ENCODE measurements at places on chromosomes 11 and 22.

- DNase-seq = no peak
Observed at GRCh38 chr11:62439785-62440602, 21.2 kb downstream of the SCGB1A1 start.

DNA sequence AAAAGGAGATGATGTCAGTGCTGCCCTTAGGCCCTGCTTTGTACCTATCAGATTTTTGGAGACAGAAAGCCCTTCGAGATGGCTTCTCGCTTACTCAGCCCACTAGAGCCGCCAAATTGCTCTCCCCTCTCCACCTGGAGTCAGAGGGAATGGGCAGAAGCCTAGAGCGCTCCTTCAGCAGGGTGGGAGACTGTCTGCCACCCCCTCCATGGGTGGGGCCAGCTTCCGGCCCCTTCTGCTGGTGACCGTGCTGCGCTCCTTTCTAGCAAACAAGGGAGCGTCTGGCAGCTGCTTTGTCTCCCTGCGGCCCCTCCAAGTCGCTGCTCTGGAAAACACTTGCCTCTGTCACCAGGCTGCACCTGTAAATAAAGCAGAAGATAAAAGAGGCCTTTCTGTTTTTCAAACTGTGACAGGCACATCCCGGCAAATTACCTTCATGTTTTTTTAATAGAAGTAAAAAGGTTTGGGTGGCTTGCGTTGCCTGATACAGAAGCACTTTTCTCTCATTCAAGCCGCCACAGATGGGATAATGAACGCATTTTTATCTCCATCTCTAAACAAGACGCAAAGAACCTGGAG lies 145.7 kb upstream of the NECTIN1 start:
- no peak for DNase-seq

DNA sequence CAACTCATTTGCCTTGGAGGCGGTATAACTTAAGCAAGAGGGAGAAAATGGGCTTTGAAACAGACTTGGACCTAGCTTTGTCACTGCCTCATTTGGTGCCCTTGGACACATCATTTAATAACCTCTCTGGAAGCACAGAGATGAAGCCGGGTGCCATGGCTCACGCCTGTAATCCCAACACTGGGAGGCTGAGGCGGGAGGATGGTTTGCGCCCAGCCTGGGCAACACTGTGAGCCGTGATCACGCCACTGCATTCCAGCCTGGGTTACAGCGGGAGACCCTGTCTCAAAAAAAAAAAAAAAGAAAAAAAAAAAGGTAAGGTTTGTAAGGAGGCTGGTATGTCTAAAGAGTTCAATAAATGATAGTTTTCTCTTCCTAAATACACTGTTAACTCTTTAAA lies 806 bp downstream of the COA4 start:
- DNase-seq = no peak

- no peak for DNase-seq
Observed at GRCh38 chr22:32579529-32580220, 105.1 kb downstream of the FBXO7 start.

GRCh38 chr11:110303414-110303826 lies 7.0 kb upstream of the RDX start:
- no peak for DNase-seq

DNA sequence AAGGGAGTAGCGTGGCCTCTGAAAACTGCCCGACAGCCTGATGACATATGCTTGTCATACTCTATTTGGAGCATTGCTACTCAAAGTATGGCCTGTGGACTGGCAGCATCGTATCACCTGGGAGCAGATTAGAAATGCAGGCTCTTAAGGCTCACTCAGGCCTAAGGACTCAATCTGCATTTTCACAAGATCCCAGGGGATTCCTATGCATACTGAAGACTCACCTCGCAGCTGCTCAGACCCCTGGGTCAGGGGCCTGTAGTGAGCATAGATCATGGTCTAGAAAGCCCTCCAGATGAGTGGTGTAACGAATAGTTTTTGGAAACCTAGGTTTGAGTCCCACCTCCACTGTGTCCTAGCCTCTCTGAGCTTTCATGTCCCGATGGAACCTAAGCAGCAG lies 126.3 kb downstream of the FEZ1 start:
- DNase-seq = no peak

- no peak for DNase-seq
Observed at GRCh38 chr11:108916935-108917334, 252.1 kb downstream of the DDX10 start.

GRCh38 chr11:57312511-57313021 lies 12.2 kb downstream of the TNKS1BP1 start:
- DNase-seq = no peak

DNA sequence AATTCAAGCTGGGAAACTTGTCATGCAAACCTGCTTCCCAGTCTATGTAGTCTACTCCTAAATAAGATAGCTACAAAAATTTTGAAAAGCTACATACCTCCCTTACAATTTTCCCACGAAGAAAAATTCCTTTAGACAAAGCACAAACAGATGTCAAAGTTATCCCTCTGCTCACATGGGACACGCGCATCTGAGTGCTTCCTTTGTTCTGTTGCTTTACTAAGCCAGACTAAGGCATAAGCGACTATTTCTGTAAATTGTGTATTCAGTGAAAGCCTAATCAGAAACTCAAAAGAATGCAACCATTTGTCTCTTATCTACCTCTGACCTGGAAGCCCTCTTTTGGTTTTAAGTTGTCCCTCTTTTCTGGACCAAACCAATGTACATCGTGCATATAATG lies 583.7 kb upstream of the B3GAT1 start:
- DNase-seq = no peak

DNA sequence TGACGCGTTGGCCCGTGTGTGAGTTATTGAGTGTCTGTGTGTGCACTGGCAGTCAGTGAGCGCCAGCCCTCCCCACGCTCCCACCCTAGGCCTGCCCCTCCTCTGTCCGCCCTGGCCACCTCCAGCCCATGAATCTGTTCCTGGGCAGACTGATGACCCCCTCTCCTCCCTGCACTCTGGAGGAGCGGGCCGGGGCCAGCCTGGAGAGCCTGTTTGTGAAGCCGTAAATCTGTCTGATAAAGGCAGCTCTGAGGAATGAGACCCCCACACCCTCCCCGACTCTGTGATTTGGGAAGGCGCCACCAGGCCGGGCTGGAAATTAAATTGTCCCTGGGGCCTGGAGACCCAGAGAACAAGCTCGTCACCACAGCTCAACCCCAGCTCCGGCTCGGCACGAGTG lies 8.6 kb downstream of the TSSC4 start:
- DNase-seq = no peak

DNA sequence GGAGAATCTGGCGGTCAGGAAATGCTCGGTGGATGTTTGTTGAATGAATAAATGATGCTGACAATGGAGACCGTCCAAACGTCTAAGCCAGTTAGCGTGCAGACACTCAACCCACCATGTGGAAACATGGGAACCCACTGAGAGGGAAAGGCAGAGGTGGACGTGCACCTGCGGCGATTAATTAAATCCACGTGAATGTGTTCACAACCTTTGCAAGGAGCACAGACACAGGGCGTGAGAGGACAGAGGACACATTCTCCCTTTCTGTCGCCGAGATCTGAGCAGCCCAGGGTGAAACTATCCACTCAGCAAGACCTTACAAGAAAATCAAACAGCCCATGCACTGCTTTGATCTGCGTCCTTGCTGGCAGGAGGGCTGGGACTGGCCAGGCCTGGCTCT lies 58.3 kb upstream of the LINC01488 start:
- no peak for DNase-seq

DNA sequence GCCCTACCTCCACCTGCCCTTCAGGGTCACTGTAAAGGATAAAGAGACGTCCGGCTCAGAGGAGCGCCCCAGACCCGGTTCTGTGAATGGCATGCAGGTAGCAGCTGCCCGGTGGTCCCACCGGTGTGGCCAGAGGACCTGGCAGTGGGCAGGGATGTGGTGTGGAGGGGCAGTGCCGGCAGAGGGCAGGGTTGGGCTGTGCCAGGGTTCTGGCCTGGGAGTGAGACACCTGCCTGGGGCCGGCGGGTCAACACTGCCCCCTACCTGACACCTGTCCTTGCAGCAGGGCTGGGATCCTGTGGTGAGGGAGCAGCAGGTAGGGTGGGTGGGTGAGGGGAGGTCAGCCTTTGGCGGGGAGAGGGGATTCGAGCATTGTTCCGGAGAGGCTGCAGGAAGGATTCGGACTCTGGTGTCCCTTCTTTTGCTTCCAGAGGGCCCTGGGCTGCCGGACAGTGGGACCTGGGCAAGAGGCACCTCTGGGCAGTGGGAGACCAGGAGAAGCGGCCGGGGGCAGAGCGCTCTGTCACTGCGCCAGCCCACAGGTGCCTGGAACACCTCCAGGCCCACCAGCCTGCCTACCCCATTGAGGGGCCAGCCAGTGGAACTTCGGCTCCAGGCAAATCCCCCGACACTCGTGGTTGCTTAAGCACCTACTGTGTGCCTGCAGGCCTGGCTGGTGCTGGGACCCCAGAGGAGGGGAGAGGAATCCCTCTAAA lies 1.6 kb upstream of the PHLDA2 start:
- no peak for DNase-seq

- no peak for DNase-seq
Observed at GRCh38 chr11:126830216-126830806, 170.3 kb downstream of the KIRREL3 start.

GRCh38 chr22:46150655-46151477 lies 540 bp downstream of the PPARA start:
- DNase-seq = peak; percentile 25

- DNase-seq = no peak
Observed at GRCh38 chr11:34337016-34337415, 20.8 kb downstream of the ABTB2 start.

DNA sequence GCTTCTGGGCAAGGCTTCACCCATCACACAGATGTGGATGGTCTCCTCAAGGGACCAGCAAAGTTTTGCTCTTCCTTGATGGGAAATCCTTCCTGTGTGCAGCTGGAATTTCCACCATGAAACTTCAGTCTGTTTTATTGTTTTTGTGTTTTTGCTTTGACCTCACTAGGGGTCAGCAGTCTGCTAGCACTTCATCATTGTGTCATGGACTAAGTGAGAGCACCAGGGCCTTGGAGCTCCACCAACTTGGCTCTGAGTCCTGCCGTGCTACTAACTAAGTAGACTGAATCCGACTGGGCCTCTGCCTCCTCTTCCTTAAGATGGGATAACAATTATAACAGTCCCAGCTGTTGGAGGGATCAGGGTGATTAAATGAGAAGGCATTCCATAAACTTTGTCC lies 305.8 kb upstream of the NCAM1 start:
- DNase-seq = no peak

DNA sequence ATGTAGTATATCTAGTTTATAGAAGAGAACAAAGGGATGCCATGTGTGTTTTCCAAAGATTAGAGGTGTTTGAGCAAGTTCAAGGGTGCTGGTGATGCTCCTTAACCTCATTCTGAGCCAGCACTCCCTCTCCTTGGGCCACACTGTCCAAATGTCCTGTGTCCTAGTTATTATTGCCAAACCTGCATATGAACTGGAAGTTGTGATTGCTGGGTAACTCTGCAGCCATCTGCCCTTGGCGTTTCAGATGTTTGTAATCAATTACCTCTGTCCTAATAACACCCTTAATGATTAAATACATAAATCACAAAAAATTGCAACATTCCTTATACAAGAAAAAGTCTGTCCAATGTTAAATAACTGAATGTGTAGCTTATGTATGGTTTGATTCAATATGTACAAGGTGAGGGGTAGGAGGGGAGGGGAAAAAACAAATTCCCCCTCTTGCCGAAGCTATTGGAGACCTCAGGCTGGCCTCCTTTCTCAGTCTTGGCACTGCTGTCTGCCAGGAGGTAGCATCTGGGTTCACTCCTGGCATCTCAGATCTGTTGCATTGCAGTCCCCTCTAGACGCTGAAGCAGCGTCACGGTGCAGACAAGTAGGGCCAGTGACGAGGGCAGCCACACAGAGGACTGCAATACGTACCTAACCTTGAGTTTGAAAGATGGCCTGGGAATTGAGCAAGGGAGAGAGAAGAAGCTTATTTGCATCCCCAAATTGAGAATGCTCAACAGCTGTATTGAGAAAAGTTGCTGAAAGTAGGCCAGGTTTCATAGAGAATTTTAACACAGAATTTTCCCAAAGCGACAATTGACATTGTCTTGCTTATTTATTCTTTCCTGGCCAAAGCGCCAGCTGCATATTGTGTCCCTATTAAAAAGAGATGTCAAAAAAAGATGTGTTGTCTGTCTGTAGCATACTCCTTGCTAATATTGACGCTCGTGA lies 89.6 kb upstream of the ARHGAP32 start:
- no peak for DNase-seq

DNA sequence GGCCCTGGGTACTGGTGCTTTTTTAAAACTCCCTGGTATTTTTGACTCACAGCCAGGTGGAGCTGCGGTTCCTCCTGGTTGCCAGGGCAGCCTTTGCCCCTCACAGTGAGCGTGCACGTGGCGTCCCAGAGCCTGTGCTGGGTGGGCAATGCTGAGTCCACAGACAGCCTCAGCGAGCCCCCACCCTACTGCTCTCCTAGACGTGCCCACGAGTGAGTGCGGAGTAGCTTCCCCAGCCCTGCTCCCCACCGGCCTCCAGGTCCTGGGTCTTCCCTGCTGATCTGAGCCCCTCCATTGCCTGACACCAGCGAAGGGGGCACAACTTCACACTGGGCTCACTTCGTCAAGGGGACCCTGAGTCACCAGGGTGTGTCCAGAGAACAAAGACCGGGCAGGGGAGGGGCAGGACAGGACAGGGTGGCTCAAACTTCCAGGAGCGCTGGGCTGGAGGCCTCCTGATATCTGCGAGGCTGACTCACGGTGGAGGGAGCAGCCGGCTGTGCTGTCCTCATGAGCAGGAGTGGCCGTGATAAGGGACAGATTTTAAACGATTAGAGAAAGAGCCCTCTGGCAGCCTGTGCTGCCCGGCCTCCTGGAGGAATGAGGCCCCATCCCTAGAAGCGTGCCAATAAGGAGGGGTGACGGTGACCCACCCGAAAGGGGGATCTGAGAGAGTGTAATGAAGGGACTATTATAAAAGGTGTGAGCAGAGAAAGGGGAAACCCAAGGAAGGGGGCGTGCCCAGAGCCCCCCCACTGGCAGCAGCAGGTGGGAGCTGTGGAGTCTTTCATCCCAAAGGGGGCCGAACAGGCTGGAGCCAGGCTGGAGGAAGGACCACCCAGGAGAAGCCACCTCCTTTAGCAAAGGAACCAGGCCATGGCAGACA lies 129.3 kb upstream of the FGF3 start:
- DNase-seq = no peak

DNA sequence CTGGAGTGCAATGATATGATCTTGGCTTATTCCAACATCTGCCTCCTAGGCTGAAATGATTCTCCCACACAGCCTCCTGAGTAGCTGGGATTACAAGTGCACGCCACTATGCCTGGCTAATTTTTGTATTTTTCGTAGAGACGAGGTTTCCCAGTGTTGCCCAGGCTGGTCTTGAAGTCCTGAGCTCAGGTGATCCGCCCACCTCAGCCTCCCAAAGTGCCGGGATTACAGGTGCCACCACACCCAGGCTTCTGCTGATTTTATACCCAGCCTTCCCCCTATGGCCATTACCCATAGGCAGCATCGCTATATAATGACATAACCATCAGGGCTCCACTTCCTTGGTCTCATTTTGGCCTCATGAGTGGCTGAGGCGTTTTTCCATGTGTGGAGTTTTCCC lies 60.6 kb upstream of the RAB1B start:
- no peak for DNase-seq

- no peak for DNase-seq
Observed at GRCh38 chr11:65133724-65134123, 595 bp downstream of the SYVN1 start.
